ENCODE measurements at places on chromosomes 16 and 17.

DNA sequence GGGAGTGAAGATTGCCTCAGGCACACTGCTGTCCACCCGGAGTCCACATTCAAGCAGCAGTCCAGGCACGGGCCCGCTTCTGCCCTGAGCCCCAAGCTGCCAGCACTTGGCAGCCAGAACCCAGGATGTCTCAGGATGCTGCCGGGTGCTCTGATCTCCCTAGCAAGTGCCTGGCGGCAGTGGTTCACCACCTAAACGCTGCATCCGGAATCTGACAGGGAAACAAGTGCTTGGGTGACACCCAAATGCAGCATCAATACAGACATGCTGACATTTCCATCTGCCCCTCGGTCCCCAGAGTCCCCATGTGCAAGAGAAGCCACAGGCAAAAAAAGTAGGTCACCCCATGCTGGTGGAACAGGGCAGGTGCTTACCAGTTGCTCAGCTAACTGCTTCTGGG lies 197.1 kb upstream of the RPL38 start:
- DNase-seq: no peak

DNA sequence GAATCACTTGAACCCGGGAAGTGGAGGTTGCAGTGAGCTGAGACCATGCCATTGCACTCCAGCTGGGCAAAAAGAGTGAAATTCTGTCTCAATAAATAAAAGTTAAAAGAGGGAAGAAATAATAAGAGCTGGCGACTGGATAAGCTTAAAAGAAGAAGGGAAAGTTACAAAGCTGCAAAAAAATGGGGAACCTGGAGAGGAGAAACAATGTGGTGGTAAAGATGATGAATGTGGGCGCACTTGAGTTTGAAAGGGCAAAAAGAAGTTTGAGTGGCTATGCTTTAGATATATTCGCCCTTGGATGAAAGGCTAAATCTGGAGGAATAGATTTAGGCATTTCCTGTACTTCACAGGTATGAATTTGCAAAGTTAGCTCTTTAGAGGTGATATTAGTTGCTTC lies 53.0 kb upstream of the YPEL2 start:
- no peak for DNase-seq

DNA sequence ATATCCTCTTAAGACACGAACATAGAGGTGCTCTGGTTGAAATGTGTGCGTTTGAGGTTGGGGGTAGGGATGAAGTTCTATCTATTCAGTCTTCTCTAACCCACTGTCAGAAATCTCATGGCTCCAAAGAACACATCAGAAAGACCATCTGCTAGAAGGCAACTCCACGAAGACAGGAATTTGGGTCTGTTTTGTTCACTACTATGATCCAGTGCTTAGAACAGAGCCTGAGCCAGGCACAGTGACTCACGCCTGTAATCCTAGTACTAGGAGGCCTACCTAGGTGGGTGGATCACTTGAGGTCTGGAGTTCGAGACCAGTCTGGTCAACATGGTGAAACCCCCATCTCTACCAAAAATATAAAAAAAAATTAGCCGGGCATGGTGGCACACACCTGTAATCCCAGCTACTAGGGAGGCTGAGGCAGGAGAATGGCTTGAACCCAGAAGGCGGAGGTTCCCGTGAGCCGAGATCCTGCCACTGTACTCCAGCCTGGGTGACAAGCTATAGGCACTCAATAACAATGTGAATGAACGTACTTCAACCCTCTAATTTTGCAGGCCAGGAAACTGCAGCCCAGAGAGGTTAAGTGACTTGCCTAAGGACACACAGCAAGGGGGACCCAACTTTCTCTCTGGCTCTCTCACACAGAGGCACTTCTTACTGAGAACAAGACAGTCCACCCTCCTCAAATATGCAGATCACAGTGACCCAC lies 2.3 kb downstream of the CASKIN2 start:
- no peak for DNase-seq

- DNase-seq: no peak
Measured at GRCh38 chr17:41932816-41933389, 2.5 kb downstream of the ODAD4 start.

GRCh38 chr17:773467-774312 lies 8.4 kb downstream of the GLOD4 start:
- no peak for DNase-seq

DNA sequence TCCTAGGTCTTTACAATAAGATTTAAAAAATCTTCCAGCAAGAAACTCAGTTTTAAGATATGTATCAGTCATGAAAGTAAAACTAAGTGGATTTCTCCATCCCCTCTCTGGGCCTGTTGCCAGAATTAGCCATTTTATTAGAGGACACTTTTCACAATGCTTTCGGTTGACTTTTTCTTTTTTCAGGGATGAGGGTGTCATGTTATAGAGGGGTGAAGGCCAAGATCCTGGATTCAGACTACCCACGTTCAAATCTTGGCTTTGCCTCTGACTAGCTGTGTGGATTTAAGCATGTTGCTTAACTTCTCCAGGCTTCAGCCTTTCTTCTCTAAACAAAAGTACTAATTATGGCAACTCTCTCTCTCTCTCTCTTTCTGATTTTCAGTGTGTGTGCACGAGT lies 111.7 kb upstream of the COX10 start:
- no peak for DNase-seq

DNA sequence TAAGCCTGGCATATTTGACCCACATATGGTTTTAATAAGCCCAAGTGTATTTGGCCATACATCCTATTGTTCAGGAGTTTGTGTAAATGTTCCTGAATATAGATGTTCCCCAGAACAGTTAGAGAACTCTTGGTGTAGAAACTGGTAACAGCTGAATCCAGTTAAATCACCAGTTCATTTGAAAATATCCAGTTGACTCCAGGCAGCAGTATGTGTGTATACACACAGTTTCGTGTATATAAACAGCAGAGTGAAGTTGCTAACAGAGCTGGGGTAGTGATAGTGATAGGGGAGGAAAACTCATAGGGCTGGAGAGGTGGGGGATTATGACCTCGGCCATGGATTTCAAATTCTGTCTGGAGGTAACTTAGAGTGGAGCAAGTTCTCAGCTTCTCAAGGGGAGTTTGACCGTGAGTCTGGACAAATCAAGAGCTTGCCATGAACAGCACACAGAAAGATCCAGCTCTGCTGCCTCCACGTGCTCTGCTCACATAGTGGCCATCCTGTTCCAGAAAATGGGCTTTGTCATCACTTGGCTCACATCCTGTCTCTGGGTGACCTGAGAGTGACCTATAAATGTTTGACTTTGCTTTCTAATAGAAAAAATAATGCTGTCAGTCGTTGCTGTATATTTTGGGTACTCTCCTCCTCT lies 30.6 kb upstream of the MMD start:
- no peak for DNase-seq

GRCh38 chr16:15949210-15950160 lies at the start of gene ABCC1:
Gene ABCC1, plus strand, starts transcription at chr16:15949616. Its CDS starts 136 bp downstream, at chr16:15949752.
- peak; percentile 34 for DNase-seq

- DNase-seq: no peak
Measured at GRCh38 chr17:80455784-80456183, 20.6 kb downstream of the NPTX1 start.

DNA sequence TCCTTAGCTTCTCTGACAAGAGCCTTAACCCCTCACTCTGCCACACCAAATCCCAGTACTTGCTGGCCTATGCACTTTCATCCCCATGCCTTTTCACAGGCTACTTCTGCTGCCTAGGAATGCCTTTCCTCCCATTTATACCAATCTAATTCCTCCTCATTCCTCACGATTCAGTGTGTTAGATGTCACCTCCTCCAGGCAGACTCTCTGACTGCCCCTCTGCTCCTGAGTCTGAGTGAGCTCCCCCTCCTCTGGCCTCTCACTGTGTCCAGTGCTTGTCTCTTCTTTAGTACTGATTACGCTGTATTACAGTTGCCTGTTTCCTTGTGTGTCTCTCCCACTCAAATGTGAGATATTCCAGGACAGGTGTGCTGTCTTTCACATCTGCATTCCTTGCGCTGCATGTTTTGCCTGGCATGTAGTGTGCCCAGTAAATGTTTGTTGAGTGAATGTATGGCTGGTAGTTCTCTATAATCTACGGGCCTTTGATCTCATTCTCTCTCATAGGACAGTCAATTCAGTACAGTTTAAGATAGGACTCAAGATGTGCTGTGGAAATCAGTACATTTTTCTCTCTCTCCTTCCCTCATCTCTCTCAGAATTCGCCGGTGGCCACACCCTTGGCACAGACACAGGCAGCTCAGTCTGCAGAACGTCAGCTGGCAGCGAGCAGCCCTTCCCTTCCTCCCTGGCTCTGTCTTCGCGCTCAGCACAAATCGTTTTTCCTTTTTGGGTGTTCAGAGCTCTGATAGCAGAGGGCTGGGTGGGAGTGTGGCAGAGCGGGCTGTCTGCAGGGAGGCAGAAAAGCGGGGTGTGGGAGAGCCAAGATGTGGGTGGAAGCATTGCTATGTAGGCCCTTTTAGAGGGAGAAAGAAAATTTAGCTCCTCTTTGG lies 18.5 kb downstream of the ARL4D start:
- no peak for DNase-seq

GRCh38 chr17:45437465-45438283 lies 5.0 kb upstream of the ARHGAP27 start:
- DNase-seq: no peak

DNA sequence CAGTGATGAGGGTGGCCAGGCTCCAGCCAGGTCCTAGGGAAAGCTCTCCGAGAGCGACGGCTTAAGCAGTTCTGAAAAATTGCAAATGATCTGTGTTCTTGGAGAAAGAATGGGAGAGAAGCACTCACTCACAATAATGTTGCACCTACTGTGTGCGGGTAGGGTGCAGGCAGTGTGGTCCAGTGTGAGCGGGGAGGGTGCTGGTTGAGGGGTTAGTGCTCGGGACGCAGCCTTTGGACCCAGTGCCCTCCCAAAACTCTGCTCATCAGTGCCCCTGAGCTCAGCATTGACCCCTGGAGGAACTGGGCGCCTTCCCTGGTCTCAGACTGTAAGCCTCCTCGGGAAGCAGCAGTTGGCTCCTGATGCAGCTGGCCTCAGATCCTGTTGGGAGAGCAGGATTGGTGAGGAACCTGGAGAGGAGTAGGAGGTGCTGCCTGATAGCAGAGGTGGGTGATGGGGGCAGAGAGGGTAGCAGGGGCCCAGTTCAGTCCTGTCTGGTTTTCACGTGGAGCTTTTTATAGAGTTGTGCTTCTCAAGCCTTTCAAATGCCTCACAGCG lies 23.6 kb upstream of the ZNF750 start:
- no peak for DNase-seq

DNA sequence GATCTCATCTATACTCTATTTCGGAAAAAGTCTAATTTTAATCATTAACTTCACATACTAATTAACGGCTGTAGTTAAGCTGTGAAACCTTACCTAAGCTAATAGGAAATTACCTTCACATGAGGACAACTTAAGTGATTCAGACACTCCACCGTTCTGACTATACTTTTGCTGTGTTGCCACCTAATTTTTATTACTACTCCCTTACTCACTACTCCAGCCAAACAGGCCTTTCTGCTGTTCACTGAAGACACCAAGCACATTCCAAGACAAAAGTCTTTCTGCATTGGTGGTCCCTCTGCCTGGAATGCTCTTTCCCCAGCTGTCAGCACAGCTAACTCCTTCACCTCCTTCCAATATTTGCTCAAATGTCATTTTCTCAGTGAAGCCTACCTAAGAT lies 1.3 kb downstream of the CMTR2 start:
- DNase-seq: no peak

DNA sequence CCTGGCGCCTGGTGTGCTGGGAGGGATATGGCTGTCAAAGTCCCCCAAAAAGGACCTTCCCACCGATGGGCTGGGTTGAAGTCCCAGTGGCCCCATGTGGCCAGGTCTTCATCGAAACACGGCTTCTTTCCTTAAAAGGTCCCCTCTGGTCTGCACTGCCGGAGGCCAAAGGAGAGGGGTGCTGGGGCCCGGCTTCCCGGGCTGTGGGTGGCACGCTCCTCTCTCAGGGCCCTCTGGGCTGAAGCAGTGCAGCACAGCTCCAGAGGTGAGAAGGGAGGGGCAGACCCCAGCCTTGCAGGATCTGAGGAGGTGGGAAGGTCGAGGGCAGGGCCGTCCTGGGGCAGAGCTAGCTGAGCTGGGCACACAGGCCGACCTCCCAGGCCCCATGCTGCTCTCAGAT lies 6.7 kb downstream of the NPTX1 start:
- no peak for DNase-seq

GRCh38 chr17:17767154-17767869 lies 69.5 kb downstream of the SREBF1 start:
- DNase-seq: no peak

GRCh38 chr17:19014628-19015215 lies 10.2 kb upstream of the FAM83G start:
- DNase-seq: no peak

GRCh38 chr17:75642784-75643642 lies 9.8 kb downstream of the SMIM5 start:
- no peak for DNase-seq

DNA sequence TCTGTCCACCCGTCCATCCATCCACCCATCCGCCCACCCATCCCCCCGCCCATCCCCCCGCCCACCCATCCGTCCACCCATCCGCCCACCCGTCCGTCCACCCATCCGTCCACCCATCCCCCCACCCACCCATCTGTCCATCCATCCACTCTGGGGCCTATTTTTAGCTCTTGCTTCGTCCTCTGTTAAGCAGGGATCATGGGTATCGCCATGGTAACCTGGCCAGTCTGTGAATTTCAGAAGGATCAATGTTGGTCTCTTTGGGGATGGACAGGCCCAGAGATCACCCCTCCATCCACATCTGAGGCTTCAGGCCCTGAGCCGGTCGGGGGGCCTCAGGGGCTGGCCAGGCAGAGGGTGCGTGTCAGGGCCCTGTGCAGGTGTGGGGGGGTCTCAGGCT lies 15.2 kb upstream of the DPEP1 start:
- no peak for DNase-seq

DNA sequence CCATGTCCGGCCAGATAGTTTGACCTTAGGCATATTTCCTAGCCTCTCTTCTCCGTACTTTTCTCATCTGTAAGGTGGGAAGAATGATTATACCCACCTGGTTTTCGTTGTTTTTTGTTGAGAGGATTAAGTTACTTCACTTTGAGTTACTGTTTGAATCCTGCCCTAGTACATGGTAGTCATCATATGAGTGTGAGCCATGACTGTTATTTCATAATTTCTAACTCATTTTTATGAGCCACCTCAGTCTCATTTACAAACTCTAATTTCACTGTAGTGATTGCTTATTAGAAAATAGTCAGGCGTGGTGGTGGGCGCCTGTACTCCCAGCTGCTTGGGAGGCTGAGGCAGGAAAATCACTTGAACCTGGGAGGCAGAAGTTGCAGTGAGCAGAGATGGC lies 45.1 kb downstream of the YPEL2 start:
- DNase-seq: no peak

DNA sequence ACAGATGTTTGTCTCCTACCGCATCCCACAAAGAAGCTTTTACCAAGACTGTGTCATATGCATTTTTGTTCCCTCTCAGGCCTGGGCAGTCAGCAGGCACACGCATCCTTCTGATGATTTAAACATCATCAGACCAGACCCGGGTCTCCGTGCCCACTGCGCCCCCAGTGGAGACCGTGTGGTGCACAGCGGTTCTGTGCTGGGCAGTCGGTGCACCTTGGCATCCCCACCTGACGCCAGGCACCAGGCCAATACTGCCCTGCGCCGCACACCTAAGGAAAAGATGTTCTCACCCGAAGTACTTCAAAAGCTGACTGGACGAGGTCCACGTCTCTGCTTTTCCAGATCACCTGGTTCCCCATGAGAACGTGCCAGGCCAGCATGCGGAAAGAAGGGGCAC lies 10.6 kb upstream of the PLD6 start:
- DNase-seq: no peak

GRCh38 chr17:30095507-30096244 lies 20.9 kb upstream of the NSRP1 start:
- no peak for DNase-seq

All from stimulated activated CD8-positive, alpha-beta memory T cell treated with anti-CD3 and anti-CD28 coated beads, Interleukin-7, amount 100 ng/mL, for 1 hour (primary cell).